Kidney tubule cell (primary cell): ENCODE measurements at places on chromosomes 5 and 9.

DNA sequence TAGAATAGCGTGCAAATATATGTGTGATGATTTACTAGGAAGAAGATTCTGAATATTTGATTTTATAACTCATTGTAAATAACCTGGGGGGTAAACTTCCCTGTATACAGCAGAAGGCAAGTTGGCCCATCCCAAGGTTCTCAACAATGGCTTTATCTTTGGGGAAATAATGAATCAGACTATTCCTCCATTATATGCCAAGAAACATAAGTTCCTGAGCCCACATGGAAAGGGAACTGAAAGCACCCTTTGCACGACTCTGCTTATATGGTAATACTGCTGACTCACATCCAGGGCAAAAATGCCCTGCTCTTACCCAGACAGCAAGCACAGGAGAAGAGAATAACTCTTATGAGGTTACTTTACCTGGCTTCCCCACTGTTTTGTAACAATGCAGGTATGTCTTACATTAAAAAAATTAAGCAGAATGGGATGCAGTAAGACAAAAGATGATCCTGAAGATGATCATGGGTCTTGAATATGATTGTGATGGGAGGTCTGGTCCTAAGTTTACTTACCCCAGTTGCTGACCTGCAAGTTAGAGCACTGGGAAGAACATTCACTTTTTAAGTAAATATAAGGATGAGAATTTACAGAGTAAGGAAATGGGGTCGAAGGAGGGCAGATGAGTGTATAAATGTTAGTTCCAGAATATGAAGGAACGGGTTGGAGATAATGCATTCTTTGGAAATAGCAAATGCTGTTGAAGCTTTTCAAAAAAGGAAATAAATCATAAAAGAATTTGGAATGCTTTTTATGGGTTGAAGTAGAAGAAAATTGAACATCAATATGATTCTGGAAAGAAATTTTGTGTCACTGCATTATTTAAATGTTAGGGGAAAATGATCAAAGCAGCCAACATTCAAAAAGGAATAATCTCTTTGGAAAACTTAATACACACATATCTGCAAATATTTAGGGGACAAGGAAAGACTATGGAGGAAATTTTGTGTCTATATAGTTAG, 428.4 kb upstream of the MPDZ start:
- DNase-seq = peak; percentile 6

GRCh38 chr5:160524827-160525226, 103.2 kb downstream of the PTTG1 start:
- peak; percentile 26 for DNase-seq

GRCh38 chr5:90968319-90968718, 409.7 kb downstream of the ADGRV1 start:
- DNase-seq = peak; percentile 34

DNA sequence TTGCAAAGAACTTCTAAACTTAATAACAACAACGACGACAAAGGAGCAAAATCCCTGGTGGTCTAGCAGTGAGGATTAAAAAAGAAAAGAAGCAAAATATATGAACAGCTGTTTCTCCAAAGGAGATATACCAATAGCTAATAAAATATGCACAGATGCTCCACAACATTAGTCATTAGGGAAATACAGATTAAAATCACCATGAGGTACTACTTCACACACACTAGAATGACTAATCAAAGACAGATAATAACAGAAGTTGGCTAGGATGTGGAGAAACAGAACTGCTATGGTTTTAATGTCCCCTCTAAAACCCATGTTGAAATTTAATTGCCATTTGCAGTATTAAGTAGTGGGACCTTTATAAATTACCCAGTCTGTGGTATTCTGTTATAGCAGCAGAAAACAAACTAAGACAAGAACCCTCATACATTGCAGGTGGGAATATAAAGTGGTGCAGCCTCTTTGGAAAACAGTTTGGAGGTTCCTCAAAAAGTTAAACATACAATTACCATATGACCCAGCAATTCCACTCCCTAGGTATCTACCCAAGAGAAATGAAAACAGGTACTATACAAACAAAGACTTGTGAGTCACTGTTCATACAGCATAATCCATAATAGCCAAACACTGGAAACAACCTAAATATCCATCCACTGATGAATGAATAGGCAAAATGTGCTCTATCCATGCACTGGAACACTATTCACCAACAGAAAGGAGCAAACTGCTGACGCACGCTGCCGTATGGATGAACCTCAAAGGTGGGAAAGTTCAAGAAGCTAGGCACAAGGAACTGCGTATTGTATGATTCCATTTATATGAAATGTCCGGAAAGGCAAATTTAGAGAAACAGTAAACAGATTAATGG, 11.4 kb upstream of the DUSP1 start:
- no peak for DNase-seq

GRCh38 chr9:93111371-93112115, 15.5 kb downstream of the CARD19 start:
- DNase-seq = peak; percentile 54

DNA sequence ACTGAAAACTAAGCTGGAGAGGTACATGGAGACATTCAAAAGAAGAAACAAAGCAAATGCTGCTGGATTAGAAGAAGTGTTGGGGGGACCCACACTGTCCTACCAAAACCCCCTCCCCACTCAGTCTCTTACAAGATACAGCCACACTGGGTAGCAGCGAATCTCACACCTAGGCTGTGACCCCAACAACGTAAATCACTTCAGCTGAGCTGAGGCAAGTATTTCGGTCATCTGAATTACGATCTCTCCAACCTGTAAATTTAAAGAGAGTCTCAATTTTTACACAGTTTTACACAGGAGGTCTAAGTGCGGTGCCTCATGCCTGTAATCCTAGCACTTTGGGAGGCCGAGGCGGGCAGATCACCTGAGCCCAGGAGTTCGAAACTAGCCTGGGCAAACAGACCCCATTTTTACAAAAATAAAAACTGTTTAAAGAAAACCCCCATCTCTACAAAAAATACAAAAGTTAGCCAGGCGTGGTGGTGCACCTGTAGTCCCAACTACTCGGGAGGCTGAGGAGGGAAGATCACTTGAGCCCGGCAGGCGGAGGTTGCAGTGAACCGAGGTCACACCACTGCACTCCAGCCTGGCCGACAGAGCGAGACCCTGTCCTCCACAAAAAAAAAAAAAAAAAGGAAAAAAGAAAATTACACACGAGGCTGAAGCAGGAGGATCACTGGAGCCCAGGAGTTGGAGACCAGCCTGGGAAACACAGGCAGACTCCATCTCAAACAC, 3.4 kb downstream of the CAMSAP1 start:
- DNase-seq = no peak

GRCh38 chr5:1827886-1828397, 26.7 kb downstream of the NDUFS6 start:
- DNase-seq = no peak

GRCh38 chr5:170388818-170389549, at the start of gene KCNMB1:
Gene KCNMB1, minus strand, starts transcription at chr5:170389367. Its CDS starts 3,920 bp downstream, at chr5:170385447.
- DNase-seq = no peak

GRCh38 chr9:131227112-131227958, 49.0 kb downstream of the FAM78A start:
- DNase-seq = no peak

- DNase-seq = no peak
Observed at GRCh38 chr5:172521338-172521932, 67.1 kb upstream of the SH3PXD2B start.

DNA sequence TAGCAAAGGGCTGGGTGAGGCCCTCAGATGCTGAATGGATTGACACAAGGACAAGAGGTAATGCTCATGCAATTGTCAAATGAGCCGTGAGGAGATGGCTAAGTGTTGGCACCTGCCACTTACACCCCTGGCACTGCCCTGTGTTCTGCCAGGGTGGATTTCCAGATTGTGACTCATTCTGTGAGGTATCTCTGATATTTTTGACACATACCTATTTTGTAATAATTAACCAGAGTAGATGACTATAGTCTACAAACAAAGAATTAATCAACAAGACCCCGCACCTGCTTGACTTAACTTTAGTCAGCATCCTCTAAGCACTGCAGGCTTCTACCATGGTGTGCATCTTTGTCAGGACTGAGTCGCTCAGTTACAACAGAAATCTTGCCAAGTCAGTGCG, 200.8 kb downstream of the DIRAS2 start:
- DNase-seq = peak; percentile 99

DNA sequence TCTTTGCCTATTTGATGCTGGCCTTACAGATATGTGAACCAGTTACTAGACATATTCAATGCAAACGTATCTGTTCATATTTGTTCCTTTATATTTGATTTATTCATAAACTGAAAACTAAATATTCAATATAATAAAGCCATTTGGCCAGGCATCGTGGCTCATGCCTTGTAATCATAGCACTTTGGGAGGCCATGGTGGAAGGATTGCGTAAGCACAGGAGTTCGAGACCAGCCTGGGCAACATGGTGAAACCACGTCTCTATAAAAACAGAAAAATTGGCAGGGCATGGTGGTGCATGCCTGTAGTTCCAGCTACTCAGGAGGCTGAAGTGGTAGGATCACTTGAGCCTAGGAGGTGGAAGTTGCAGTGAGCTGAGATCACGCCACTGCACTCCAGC, 49.2 kb upstream of the CTNNAL1 start:
- no peak for DNase-seq

GRCh38 chr5:181149806-181150733, 2.7 kb downstream of the OR2V2 start:
- no peak for DNase-seq

DNA sequence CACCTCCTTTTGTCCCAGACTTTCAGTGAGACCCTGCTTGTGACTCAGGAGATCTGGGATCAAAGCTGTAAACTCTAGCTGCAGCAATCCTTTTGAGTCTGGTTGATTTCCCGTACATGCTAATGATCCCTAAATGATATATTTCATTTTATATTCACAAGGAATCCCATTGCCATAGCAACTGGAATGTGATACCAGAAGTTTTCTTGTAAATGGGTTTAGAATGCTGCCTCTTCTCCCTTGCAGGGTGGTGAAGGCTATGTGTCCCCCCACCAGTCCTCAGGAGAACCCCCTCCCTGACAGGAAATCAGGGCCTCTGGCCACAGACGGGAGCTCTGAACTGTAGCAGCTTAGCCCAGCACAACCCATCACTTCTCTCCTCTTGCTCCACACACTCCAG, 215.0 kb downstream of the FSTL4 start:
- no peak for DNase-seq

GRCh38 chr5:61320860-61321259, 11.2 kb upstream of the ZSWIM6 start:
- DNase-seq = no peak

GRCh38 chr9:91451431-91452270, 28.0 kb upstream of the NFIL3 start:
- peak; percentile 4 for DNase-seq

- no peak for DNase-seq
Observed at GRCh38 chr5:322281-322941, 897 bp downstream of the AHRR start.

- DNase-seq = no peak
Observed at GRCh38 chr5:178467205-178467567, 123.0 kb downstream of the COL23A1 start.

DNA sequence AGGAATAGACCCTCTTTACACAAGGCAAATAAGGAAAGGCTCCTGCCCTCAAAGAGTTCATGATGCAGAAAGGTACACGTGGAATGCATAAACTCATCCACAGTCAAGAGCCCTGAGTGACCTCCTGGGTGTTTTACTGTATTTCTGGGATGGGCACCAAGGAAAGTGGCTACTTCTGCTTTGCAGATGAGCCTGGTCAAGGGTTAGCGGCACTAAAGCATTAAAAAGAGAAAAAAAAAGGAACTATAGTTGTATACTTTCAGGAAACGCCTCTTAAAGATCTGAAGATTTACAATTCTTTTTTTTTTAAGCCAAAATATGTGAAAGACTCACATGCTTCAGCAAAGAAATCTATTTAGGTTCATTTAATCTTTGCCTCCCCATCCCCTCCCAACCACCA, 366.2 kb upstream of the PDE4D start:
- DNase-seq = no peak

DNA sequence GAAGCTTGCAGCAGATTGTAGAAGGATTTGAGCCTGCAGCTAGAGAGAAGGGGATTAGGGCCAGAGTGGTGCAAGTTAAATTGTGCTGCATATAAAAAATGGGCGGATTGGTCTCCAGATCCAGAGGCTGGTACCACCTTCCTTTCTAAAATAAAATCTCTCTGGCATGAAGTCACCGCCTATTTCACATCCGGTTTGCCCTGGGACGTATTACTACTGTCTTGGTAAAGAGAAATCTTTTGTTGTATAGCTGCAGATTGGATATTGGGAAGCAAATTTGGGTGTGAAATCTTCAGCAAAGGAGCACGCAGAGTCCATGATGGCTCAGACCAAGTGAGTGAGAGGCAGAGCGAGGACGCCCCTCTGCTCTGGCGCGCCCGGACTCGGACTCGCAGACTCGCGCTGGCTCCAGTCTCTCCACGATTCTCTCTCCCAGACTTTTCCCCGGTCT, at the start of gene GABRA1:
GABRA1 (plus strand) TSS at position 180 of the 451 bp plus-strand sequence. CDS start 2,691 bp downstream, outside the sequence.
- DNase-seq = peak; percentile 5

GRCh38 chr9:112162621-112163413, 12.3 kb downstream of the SUSD1 start:
- peak; percentile 18 for DNase-seq
